Central memory CD8-positive, alpha-beta T cell (primary cell): ENCODE measurements at places on chromosomes 7 and 10.

GRCh38 chr10:107994621-107995270, 830.2 kb upstream of the SORCS1 start:
- no peaks in the 10 kb centered on the region for H3K27me3 ChIP-seq
- no peak overlapping the region for H3K27ac ChIP-seq
- H3K36me3 ChIP-seq, result peaks cover 2% of the 10 kb centered on the region
- no peaks in the 10 kb centered on the region for H3K4me1 ChIP-seq
- no peak for DNase-seq

GRCh38 chr10:71492872-71493271, 96.2 kb downstream of the CDH23 start:
- H3K36me3 ChIP-seq, result no peaks in the 10 kb centered on the region
- no peak for DNase-seq
- H3K4me1 ChIP-seq, result no peaks in the 10 kb centered on the region
- H3K4me3 ChIP-seq, result no peak overlapping the region

GRCh38 chr7:120587243-120587642, 270.7 kb downstream of the TSPAN12 start:
- no peaks in the 10 kb centered on the region for H3K4me1 ChIP-seq
- no peaks in the 10 kb centered on the region for H3K27me3 ChIP-seq
- H3K4me3 ChIP-seq, result no peak overlapping the region
- H3K27ac ChIP-seq, result no peak overlapping the region

DNA sequence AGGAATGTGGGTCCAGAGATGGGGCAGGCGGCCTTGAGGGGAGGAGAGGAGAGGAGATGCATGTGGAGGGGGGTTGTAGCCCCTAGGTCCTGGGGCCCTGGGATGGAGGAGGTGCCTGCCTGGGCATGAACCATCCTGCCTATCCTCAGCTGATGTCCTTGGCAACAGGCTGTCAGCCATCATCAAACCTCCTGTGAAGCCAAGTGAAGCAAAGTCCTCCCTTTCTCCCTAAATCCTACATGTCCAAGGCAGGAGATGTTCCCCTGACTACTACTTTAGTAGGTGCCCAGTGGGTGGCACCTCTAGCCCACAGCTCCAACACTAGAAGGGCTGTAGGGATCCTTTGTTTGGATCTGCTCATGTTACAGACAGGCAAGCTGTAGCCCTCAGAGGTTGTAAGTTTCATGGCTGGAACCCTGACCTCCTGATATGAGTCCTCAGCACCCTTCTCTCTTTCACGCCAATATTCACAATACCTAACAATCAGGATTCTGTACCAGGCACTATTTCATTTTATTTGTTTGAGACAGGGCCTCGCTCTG, 66.6 kb upstream of the SYPL1 start:
- DNase-seq, result no peak
- H3K4me3 ChIP-seq, result no peak overlapping the region
- no peaks in the 10 kb centered on the region for H3K36me3 ChIP-seq
- H3K4me1 ChIP-seq, result peaks cover 3% of the 10 kb centered on the region

GRCh38 chr10:125137601-125138438, 22.5 kb downstream of the CTBP2 start:
- no peak overlapping the region for H3K27ac ChIP-seq
- DNase-seq, result no peak
- H3K4me1 ChIP-seq, result no peaks in the 10 kb centered on the region
- H3K36me3 ChIP-seq, result peaks cover 6% of the 10 kb centered on the region

DNA sequence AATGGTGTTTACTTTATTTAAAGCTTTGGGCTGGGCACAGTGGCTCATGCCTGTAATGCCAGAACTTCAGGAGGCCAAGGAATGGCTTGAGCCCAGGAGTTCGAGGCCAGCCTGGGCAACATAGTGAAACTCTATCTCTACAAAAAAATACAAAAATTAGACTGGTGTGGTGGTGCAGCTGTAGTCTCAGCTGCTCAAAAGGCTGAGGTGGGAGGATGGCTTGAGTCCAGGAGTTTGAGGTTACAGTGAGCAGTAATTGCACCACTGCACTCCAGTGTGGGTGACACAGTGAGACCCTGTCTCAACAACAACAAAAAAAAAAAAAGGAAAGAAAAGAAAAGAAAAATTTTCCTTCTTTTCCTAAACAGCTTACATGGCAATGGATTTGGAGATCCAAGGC, 22.0 kb downstream of the SLC16A9 start:
- H3K4me3 ChIP-seq, result no peak overlapping the region
- no peaks in the 10 kb centered on the region for H3K27me3 ChIP-seq
- peaks cover 2% of the 10 kb centered on the region for H3K36me3 ChIP-seq
- no peak overlapping the region for H3K27ac ChIP-seq
- H3K4me1 ChIP-seq, result no peaks in the 10 kb centered on the region
- no peak for DNase-seq

GRCh38 chr10:87685832-87686574, 26.3 kb downstream of the PAPSS2 start:
- no peak overlapping the region for H3K4me3 ChIP-seq
- DNase-seq, result no peak
- peaks cover 11% of the 10 kb centered on the region for H3K27me3 ChIP-seq
- H3K27ac ChIP-seq, result no peak overlapping the region
- peaks cover 2% of the 10 kb centered on the region for H3K36me3 ChIP-seq

DNA sequence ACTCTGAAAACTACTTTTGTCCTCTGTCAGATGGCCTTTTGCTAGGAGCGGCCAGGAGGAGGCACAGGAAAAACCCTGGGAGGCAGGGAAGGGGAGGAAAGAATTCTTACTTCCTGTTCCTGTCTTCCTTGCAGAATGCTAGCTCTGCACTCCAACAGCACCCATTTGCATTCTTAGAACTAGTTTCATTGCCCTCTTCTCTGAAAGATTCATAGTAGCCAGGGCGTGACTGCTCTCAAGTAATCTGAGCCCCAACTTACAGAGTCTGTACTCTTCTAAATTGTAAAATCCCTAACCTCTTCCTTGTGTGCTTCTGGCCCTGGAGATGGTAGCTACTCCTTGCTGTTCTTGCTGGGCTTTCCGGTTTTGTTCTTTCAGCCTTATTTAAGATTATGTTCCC, 75.3 kb upstream of the STEAP1 start:
- no peak overlapping the region for H3K4me3 ChIP-seq
- H3K27ac ChIP-seq, result no peak overlapping the region
- no peaks in the 10 kb centered on the region for H3K27me3 ChIP-seq
- H3K4me1 ChIP-seq, result no peaks in the 10 kb centered on the region
- no peaks in the 10 kb centered on the region for H3K36me3 ChIP-seq
- DNase-seq, result no peak

- H3K27ac ChIP-seq, result no peak overlapping the region
- no peaks in the 10 kb centered on the region for H3K36me3 ChIP-seq
- no peak for DNase-seq
- no peaks in the 10 kb centered on the region for H3K27me3 ChIP-seq
- no peaks in the 10 kb centered on the region for H3K4me1 ChIP-seq
These were observed 64.9 kb downstream of the PRKG1 start for GRCh38 chr10:51139176-51139575.

DNA sequence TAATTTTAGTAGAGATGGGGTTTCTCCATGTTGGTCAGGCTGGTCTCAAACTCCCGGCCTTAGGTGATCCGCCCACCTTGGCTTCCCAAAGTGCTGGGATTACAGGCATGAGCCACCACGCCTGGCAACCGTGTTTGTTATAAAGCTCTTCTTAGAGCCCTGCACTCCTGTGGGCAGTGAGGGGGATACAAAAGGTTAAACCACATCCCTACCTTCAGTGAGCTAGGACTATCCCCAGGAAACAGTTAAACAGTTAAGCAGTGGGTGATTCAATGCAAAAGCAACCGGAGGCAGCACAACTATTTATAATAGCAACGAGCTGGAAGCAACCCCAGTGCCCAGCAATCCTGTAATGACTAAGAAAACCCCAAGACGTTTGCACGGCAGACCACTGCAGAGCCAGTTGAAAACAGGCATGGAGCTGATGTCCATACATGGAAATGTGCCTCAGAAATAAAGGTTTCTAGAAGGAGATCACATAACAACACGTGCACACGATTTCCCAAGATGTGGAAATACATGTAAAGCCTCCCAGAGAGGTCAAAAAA, 107.2 kb upstream of the LYZL2 start:
- H3K4me3 ChIP-seq, result no peak overlapping the region
- peaks cover 7% of the 10 kb centered on the region for H3K27me3 ChIP-seq
- H3K36me3 ChIP-seq, result peaks cover under 1% of the 10 kb centered on the region

DNA sequence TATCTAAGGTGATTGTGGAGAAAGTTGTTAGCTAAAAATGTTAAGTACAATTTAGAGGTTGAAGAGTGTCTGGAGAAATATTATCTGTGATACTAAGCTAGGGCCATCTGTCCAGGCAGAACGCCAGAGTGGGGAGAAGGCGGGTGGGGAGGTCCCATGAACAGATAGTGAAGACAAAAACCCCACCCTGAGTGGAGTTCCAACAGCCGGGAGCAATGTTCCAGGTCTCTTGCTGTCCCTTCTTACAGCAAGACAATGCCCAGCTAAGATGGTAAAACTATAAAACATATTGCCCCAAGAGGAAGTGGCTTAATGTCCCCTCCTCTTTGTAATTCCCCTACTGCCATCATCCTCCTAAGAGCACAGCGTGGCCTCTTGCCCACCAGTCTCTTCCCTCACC, 10.4 kb upstream of the IL15RA start:
- H3K36me3 ChIP-seq, result peaks cover 2% of the 10 kb centered on the region
- no peak overlapping the region for H3K4me3 ChIP-seq
- H3K27ac ChIP-seq, result no peak overlapping the region
- DNase-seq, result no peak
- peaks cover 9% of the 10 kb centered on the region for H3K27me3 ChIP-seq
